ENCODE measurements at places on chromosomes 11 and 22.
A peak's percentile ranks its signal among the peaks of the same experiment; 100 is the strongest.

DNA sequence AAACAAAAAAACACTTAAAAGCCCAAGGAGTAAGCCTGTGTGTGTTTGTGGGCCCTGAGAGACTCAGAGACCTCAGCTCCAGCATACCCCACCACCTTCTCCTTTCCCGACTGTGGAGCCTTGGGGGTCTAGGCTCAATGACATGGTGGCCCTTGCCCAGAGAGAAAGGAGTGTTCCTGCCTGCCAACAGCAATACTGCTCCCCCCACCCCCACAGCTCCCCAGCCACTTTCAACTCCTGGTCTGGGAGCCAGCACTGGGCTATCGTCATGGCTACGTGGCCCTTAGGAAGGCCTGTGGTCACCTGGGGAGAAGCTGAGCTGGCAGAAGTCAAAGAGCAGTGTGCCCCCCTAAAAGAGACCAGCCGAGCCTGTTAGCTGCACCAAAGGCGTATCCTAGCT, 2.6 kb downstream of the PPP1R14B start:
- no peak for DNase-seq

DNA sequence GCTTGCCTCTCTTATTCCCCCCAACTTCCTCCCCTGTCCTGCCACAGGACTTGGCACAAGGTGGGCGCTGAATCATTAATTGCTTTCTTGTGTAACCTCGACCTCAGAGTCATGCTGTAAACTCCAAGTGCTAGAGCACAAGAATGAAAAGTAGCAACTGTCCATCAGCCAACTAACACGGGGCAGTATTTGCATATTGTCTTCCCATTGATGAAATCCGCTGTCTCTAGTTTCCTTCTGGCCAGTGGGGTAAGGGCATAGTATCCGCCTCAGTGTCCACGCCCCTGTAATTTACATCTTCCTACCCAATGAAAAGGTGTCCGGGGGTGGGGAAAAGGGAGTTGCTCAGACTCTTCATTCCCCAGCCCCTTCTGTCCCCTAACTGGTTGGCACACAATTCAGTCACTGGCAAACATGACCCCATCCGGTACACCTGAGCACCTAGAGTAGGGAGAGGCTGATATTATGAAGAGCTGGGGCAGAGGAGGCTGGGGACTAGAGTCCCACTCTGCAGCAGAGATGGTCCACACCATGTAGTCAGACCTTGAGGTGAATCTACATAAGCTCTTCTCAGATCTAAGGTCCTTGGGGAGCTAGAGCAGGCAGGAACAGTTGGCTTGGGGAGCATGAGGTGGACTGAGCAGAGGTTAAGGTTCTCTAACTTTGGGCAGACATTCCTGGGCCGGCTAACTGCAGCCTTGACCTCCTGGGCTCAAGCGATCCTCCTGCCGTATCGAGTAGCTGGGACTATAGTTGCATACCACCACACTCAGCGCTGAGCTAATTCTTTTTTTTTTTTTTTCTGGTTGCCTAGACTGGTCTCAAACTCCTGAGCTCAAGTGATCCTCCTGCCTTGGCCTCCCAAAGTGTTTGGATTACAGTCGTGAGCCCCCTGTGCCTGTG, 6.8 kb upstream of the GGA1 start:
- DNase-seq = no peak

DNA sequence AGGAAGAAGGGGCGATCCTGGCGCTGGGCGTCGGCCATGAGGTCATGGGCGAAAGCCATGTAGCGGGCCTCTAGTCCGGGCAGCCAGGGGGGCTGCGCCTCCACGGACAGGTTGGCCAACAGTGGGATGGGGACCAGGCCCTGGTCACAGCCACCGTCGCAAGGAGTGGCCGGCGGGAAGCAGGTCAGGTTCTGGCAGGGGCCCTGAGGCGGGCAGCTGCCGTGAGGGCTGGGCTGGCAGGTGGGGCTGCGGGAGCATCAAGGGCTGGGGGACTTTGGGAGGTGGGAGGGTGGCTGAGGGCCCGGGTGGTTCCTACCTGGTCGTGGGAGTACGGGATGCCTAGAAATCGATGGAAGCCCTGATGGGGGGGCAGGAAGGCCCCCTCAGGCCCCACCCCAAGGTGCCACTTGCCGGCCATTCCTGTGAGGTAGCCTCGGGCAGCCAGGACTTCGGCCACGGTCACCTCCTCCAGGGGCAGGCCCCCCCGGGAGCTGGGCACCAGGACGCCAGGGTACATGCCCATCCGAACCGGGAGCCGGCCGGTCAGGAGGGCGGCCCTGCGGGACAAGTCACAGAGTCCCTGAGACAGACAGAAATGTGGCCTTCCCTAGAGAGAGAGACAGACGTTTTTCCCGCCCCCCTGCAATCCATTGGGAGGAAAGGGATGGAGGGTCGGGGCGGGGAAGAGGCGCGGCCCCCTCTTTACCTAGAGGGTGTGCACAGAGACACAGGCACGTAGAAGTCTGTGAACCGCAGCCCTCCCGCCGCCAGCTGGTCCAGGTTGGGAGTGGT, 906 bp downstream of the ARSA start:
- no peak for DNase-seq

GRCh38 chr11:132035766-132036165, 665.4 kb downstream of the NTM start:
- DNase-seq = no peak

- DNase-seq = peak; percentile 80
Measured at GRCh38 chr22:38398609-38399461, 56.2 kb downstream of the KCNJ4 start.

GRCh38 chr11:19380375-19380774, 139.6 kb upstream of the E2F8 start:
- DNase-seq = peak; percentile 69

Data from right atrium auricular region (tissue), 2 donors.